ENCODE measurements at places on chromosomes 16 and 17. TPM values are rescaled to one million over a fixed set of nuclear protein-coding genes. Genes with fewer than 3 reads are reported as not detected.
A peak's percentile ranks its signal among the peaks of the same experiment; 100 is the strongest.

- no peak overlapping the region for H3K4me3 ChIP-seq
- peaks cover 11% of the 10 kb centered on the region for H3K36me3 ChIP-seq
- no peaks in the 10 kb centered on the region for H3K27me3 ChIP-seq
- H3K27ac ChIP-seq = no peak overlapping the region
Observed at GRCh38 chr17:27570578-27570914, 60.4 kb upstream of the LGALS9 start.

Gene SOX8
- total RNA-seq = 0.15 TPM

- H3K4me1 ChIP-seq = no peaks in the 10 kb centered on the region
- H3K36me3 ChIP-seq = no peaks in the 10 kb centered on the region
- no peak overlapping the region for H3K27ac ChIP-seq
- DNase-seq = no peak
Observed at GRCh38 chr17:19590912-19591551, 57.4 kb downstream of the SLC47A1 start.

Gene BCO1
- total RNA-seq = 0.74 TPM

GRCh38 chr17:63514974-63515373 lies 8.2 kb upstream of the KCNH6 start:
- no peaks in the 10 kb centered on the region for H3K4me1 ChIP-seq
- no peak overlapping the region for H3K4me3 ChIP-seq
- no peak overlapping the region for H3K27ac ChIP-seq
- DNase-seq = no peak
- no peaks in the 10 kb centered on the region for H3K36me3 ChIP-seq
- peaks cover 3% of the 10 kb centered on the region for H3K27me3 ChIP-seq

- H3K27me3 ChIP-seq = no peaks in the 10 kb centered on the region
- no peak overlapping the region for H3K27ac ChIP-seq
- DNase-seq = peak; percentile 46
- peaks cover 22% of the 10 kb centered on the region for H3K4me1 ChIP-seq
Observed at GRCh38 chr17:79077587-79077986, 3.0 kb downstream of the ENGASE start.

DNA sequence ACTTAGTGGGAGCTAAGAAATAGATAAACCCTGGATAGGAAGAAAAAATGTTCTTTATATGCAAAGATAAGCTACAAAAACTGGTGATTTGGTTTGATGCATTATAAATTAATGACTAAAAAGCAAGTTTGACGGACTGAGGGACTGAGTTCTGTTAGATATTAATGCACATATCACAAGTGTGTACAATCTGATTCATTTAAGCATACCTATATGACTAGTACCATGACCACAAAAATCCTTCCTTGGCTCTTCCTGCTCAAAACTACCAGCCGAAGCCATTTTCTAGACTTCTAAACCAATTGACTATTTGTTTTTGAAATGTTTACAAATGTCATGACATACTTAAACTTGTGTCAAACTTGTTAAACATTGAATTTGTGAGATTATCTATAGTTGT lies 374.5 kb upstream of the MON1B start:
- H3K27ac ChIP-seq = no peak overlapping the region
- no peaks in the 10 kb centered on the region for H3K27me3 ChIP-seq
- H3K4me1 ChIP-seq = no peaks in the 10 kb centered on the region
- H3K4me3 ChIP-seq = no peak overlapping the region
- no peaks in the 10 kb centered on the region for H3K36me3 ChIP-seq

Gene CLEC18B
- total RNA-seq = 1.2 TPM

Gene PRSS27
- total RNA-seq = 1.3 TPM

GRCh38 chr17:50129353-50129727 lies 620 bp downstream of the SAMD14 start:
- H3K4me3 ChIP-seq = peak overlapping the region; percentile 51
- peaks cover 21% of the 10 kb centered on the region for H3K27me3 ChIP-seq
- peaks cover 2% of the 10 kb centered on the region for H3K36me3 ChIP-seq

Gene TANGO6
- 20.4 TPM for total RNA-seq

DNA sequence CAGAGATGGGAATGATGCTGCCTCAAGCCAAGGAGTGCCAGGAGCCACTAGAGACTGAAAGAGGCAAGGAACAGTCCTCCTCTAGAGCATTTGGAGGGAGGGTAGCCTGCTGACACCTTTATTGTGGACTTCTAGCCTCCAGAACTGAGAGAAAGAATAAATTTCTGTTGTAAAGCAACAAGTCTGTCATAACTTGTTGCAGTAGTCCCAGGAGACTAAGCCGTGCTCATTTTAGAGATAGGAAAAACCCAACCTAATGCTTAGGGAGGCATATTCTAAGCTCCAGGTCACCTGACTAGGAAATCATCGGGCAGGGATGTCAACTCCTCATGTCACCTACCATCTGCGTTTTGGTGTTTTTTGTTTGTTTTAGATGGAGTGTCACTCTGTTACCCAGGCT lies 345.4 kb upstream of the EEF2KMT start:
- no peaks in the 10 kb centered on the region for H3K4me1 ChIP-seq
- no peak overlapping the region for H3K4me3 ChIP-seq

Gene SLC16A3
- total RNA-seq = 81.9 TPM

- no peak for DNase-seq
- H3K4me3 ChIP-seq = no peak overlapping the region
- H3K27me3 ChIP-seq = no peaks in the 10 kb centered on the region
- no peaks in the 10 kb centered on the region for H3K36me3 ChIP-seq
- H3K4me1 ChIP-seq = no peaks in the 10 kb centered on the region
Observed at GRCh38 chr16:48081656-48082055, 74.1 kb downstream of the ABCC12 start.

DNA sequence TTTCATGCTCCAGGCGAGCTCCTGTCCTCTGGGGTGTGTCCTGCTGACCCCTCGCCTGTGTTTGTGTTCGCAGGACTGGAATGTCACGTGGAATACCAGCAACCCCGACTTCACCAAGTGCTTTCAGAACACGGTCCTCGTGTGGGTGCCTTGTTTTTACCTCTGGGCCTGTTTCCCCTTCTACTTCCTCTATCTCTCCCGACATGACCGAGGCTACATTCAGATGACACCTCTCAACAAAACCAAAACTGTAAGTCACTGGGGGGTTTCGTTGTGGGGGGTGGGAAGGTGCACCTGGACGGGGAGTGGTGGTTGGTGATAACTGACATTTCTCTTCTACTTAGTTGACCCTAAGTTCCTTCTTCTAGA lies 58.3 kb downstream of the ABCC1 start:
- DNase-seq = no peak
- peaks cover 33% of the 10 kb centered on the region for H3K36me3 ChIP-seq
- H3K4me3 ChIP-seq = no peak overlapping the region

Gene FLII
- total RNA-seq = 327 TPM

- H3K4me1 ChIP-seq = no peaks in the 10 kb centered on the region
- no peaks in the 10 kb centered on the region for H3K36me3 ChIP-seq
- no peak overlapping the region for H3K27ac ChIP-seq
- no peaks in the 10 kb centered on the region for H3K27me3 ChIP-seq
- peak; percentile 84 for DNase-seq
Observed at GRCh38 chr16:29700253-29700987, 21.4 kb downstream of the QPRT start.

- H3K4me3 ChIP-seq = no peak overlapping the region
- H3K27ac ChIP-seq = no peak overlapping the region
- no peak for DNase-seq
Observed at GRCh38 chr16:87982581-87983041, 31.4 kb downstream of the BANP start.

GRCh38 chr17:37276475-37276874 lies 99.3 kb upstream of the C17orf78 start:
- DNase-seq = no peak
- peaks cover 13% of the 10 kb centered on the region for H3K36me3 ChIP-seq
- H3K4me1 ChIP-seq = peaks cover 19% of the 10 kb centered on the region
- H3K27ac ChIP-seq = no peak overlapping the region
- H3K27me3 ChIP-seq = no peaks in the 10 kb centered on the region
- H3K4me3 ChIP-seq = no peak overlapping the region

GRCh38 chr16:24208710-24209109 lies 47.4 kb upstream of the CACNG3 start:
- peaks cover 15% of the 10 kb centered on the region for H3K36me3 ChIP-seq
- no peak overlapping the region for H3K27ac ChIP-seq
- H3K4me3 ChIP-seq = no peak overlapping the region
- no peak for DNase-seq

DNA sequence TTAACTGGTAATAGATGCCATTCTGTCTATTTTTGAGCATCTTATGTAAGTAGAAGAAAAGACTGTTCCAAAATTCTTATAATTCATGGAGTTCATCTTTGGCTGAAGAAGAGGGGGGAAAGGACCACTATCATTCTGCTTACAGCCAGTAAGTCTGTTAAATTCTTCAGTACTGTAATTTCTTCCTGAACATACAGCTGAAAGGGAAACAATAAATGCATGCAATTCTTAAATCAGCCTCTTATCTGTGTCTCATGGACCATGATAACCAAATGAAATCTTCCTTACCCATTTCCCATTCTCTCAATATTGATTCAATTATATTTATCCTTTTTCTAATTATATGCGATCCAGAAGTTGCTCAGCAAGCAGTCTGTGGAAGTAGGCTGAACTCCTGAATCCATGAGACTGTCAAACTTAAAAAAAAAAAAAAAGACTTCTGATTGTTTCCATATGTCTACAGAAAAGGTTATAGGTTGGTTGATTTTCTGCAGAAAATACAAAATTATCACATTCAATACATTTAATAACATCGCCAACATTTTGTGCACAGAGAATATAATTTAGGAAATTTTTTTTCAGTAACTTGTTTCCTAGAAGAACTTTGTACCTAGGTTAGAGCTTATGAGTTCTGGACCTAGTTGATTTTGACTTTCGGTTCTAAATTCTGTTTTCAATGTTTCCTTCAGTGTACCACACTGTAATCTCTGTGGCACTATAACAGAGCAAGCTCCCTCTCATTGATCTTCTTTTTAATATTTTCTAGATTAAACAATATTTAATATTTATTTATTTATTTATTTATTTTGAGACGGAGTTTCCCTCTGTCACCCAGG lies 1.2 kb upstream of the ABCA9 start:
- H3K27ac ChIP-seq = no peak overlapping the region
- H3K27me3 ChIP-seq = no peaks in the 10 kb centered on the region
- no peak for DNase-seq
- H3K4me1 ChIP-seq = no peaks in the 10 kb centered on the region

Gene SNX20
- 15.4 TPM for total RNA-seq

GRCh38 chr17:3907483-3908216 lies 8.6 kb downstream of the P2RX1 start:
- DNase-seq = no peak
- no peak overlapping the region for H3K27ac ChIP-seq
- no peaks in the 10 kb centered on the region for H3K36me3 ChIP-seq

DNA sequence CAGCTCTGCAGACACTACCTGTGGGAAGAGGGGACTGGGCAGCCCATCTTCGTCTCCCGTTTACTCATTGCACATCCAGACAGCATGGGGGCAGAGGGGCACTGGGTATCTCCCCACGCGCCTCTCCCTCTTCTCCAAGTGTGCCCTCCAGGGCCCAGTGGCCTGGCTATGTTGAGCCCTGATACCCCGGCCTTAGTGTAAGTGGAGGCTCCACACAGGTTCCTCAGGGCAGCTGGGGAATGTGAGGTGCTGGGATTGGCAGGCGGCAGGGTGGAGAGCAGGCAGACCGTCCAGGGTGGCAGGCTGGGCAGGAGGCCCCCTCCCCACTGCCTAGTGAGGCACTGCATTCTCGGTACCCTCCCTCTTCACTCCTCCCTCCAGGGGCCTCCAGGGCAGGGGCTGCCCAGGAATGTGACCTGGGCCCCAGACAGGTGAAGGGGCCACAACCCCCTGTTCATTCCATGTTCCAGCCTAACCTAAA lies 13.2 kb upstream of the NAGLU start:
- H3K27me3 ChIP-seq = no peaks in the 10 kb centered on the region
- no peak overlapping the region for H3K4me3 ChIP-seq
- DNase-seq = no peak
- peaks cover 70% of the 10 kb centered on the region for H3K4me1 ChIP-seq
- H3K27ac ChIP-seq = peak overlapping the region; percentile 90

- DNase-seq = no peak
- H3K36me3 ChIP-seq = no peaks in the 10 kb centered on the region
- H3K4me3 ChIP-seq = no peak overlapping the region
- no peaks in the 10 kb centered on the region for H3K27me3 ChIP-seq
Observed at GRCh38 chr16:52436339-52437276, 110.3 kb downstream of the TOX3 start.

- no peak overlapping the region for H3K4me3 ChIP-seq
- no peaks in the 10 kb centered on the region for H3K27me3 ChIP-seq
- no peak for DNase-seq
- no peaks in the 10 kb centered on the region for H3K4me1 ChIP-seq
- no peak overlapping the region for H3K27ac ChIP-seq
Observed at GRCh38 chr17:29911641-29912177, 18.3 kb downstream of the SSH2 start.

- DNase-seq = no peak
- no peak overlapping the region for H3K4me3 ChIP-seq
- H3K36me3 ChIP-seq = peaks cover 47% of the 10 kb centered on the region
- H3K4me1 ChIP-seq = peaks cover 5% of the 10 kb centered on the region
- no peak overlapping the region for H3K27ac ChIP-seq
Observed at GRCh38 chr16:28874406-28874805, 3.9 kb upstream of the ATP2A1 start.

- peaks cover 20% of the 10 kb centered on the region for H3K4me1 ChIP-seq
- DNase-seq = no peak
- no peak overlapping the region for H3K4me3 ChIP-seq
- H3K36me3 ChIP-seq = peaks cover 53% of the 10 kb centered on the region
Observed at GRCh38 chr17:64596988-64597387, 65.1 kb downstream of the SMURF2 start.

GRCh38 chr17:63961355-63962212 lies 11.1 kb downstream of the SCN4A start:
- H3K27me3 ChIP-seq = no peaks in the 10 kb centered on the region
- no peaks in the 10 kb centered on the region for H3K36me3 ChIP-seq
- H3K27ac ChIP-seq = no peak overlapping the region
- H3K4me3 ChIP-seq = peak overlapping the region; percentile 17
- DNase-seq = peak; percentile 73

- H3K4me3 ChIP-seq = no peak overlapping the region
- H3K36me3 ChIP-seq = peaks cover 22% of the 10 kb centered on the region
- no peak overlapping the region for H3K27ac ChIP-seq
- DNase-seq = peak; percentile 47
Observed at GRCh38 chr17:79833744-79834564, 5.3 kb downstream of the CBX4 start.

Data from lower lobe of right lung (tissue), 2 donors.